ENCODE measurements at places on chromosomes 5 and 9.
A peak's percentile ranks its signal among the peaks of the same experiment; 100 is the strongest.

- DNase-seq: no peak
Observed at GRCh38 chr9:87910821-87911220, 6.9 kb upstream of the SPATA31C1 start.

GRCh38 chr5:92749943-92750342 lies 831.1 kb downstream of the NR2F1-AS1 start:
- DNase-seq: no peak

DNA sequence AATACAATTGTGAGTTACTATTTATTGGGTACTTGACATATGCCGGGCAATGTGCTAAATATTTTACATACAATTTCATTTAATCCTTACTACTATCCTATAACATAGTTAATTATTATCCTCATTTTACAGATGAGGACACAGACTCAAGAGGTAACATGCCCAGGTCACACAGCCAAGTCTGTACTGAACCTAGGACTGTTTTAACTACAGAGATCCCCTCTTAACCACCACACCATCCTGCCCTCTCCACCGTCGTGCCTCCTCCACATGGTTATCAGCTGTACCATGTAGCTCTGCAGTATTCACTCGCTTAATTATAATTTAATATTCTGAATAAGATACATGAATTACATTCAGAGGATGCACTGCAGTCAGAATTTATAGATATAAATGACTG lies 5.3 kb downstream of the RAB14 start:
- DNase-seq: no peak

GRCh38 chr5:143177263-143177983 lies 226.1 kb downstream of the NR3C1 start:
- no peak for DNase-seq

GRCh38 chr9:93574900-93575795 lies 1.2 kb upstream of the PHF2 start:
- no peak for DNase-seq

GRCh38 chr5:129653057-129653375 lies 94.9 kb upstream of the MINAR2 start:
- no peak for DNase-seq

- no peak for DNase-seq
Observed at GRCh38 chr5:122121479-122122465, 7.6 kb upstream of the ZNF474 start.

DNA sequence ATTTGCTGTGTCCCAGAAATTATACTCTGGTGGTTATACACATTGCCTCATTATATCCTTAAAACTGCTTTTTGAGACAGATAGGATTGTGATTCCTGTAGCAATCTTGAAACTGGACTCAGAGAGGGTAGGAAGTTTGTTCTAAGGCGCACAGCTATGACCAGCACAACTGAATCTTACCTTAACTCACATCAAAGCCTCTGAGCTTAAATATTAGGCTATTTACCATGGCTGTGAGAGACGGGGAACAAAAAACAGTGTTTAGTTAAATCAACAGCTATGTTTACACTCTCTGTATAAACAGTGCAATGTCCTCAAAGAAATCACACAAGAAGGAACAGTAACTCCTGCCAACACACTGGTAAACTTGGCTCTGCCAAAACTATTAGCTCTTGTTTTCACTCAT lies 50.9 kb upstream of the TUT7 start:
- DNase-seq: no peak

GRCh38 chr9:2414465-2414864 lies 207.1 kb upstream of the VLDLR start:
- no peak for DNase-seq

- no peak for DNase-seq
Observed at GRCh38 chr5:67222243-67223025, 25.8 kb upstream of the CD180 start.

DNA sequence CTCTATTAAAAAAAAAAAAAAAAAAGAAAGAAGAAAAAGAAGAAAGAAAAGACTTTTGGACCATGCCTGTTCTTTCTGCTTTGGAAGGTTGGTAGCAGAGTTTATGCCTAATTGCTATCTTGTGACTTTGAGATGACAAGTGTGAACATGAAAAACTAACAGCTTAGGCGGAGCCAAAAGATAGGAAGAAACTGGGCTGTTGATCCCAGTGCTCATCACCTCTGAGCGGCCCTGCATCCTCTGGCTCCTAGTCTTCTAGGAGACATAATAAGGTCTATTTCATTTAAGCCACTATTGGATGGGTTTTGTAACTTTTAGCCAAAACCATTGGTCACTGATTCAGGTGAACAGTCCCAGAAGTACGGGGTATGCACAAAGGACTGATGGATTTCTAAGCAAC lies 34.4 kb upstream of the ATP6V1G1 start:
- no peak for DNase-seq

GRCh38 chr9:136502940-136503550 lies 20.2 kb upstream of the SEC16A start:
- no peak for DNase-seq

GRCh38 chr9:124495126-124496074 lies 11.8 kb downstream of the NR5A1 start:
- DNase-seq: no peak

DNA sequence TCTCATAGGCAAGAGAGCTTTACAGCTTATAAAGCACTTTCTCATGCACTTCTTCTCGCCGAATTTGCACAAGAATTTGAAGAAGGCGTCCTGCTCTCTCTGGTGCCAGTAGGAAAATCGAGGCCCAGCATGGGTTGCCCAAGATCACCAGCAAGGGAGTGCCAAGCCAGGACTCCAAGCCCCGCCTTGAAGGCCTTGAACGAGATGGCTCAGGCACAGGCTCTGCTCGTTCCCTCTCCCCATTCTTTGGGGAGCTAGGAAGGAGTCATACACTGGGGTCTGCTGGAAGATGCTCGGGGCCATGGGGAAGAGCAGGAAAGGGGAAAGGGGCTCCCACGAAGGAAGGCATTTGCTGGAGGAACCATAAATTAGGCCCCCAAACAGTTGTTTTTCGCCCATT lies 46.7 kb downstream of the PAX5 start:
- no peak for DNase-seq

- no peak for DNase-seq
Observed at GRCh38 chr9:136499935-136500910, 17.4 kb upstream of the SEC16A start.

DNA sequence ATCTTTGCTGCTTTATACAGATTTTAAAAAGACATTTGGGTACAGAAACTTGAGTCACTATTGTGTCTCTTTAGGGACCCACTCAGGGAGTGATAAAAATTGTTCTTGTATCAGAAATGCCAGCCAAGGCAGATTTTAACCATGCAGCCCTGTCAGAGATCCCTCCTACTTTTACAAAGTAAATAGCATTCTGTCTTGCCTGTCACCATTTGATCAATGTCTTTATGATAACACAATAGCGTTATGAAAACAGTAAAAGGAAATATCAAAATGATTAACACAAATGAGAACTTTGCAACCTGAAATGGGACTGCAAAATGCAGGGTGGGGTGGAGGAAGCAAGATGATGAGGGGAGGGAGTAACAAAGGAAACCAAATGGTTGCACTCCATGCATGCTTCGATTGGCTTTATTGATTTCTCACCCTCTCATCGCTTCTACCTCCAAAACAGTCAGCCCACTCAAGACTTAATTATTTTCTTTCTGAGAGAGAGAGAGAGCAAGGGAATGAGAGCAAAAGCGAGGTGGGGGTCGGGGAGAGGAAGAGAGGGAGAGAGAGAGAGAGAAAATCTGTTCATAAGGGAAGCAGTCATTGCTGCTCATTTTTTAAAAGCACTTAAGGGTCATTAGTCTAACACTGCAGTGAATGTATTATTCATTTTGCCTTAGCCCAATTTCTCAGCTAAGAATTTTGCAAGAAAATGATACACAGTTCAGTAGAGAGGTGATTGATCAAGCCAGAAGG lies 576.5 kb downstream of the CSNK1G3 start:
- DNase-seq: no peak

DNA sequence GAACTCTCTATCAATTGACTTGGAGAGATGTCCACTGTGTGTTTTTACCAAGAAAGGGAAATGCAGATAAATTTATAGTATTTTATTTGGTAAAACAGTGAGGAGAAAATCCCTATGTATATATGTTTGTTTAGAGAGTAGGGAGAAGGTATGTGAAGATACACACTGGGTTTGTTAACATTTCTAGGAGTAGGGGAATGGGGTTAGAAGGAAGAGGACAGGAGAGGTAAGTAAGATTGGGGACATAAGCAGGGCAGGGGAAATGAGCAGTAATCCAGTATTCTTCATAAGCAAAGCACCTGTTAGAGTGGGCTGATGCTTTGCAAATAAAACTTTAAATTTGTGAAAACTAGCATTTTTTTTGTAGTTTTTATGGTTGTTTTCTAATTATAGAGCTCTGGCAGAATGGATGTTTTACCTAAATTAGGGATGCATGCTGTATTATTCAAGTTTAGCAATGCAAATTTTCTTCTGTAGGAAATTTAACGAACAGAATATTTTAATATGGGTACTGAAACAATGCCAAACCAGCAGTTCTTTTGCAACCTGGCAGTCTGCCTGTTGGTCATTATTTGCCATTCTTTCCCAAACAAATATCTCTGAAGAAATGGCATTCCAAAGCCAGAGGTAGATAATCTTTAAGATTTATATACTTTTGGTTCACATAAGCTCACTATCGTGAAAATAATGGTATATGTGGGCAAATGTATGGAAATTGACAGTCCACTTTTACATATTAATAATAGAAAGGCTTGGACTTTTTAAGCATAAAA lies 19.4 kb upstream of the DCP2 start:
- DNase-seq: no peak

DNA sequence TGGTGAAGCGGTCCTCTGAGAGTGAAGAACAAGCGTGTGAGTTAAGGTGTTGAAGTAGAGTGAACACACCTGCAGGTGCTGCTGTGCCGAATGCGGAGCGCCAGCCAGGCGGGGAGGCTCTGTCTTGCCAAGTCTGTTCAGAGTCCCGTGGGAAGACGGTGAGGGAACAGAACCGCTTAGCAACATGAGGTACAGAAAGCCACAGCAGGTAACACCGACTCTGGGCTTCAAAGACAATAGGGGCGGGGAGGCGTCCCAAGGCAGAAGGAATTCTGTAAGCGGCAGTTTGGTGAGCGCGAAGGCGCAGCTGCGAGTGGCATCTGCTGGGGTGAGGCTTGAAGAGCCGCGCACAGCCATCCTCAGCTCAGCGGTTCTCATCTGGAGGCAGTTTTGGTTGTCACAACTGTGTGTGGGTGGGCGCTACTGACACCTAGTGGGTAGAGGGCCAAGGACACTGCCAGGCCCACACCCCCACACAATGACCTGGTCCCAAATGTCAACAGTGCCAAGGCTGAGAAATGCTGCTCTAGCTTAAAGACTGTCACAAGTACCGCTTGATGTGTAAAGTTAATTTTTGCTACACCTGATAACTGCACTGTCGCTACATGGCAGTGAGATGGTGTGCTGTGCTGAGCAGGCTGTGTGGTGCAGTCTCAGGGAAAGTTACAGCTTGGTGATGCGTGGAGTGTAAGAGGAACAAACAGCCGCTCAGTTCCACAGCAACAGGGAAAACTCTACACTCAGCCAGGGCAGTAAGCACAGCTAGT lies 67.4 kb upstream of the TBC1D9B start:
- DNase-seq: peak; percentile 58

DNA sequence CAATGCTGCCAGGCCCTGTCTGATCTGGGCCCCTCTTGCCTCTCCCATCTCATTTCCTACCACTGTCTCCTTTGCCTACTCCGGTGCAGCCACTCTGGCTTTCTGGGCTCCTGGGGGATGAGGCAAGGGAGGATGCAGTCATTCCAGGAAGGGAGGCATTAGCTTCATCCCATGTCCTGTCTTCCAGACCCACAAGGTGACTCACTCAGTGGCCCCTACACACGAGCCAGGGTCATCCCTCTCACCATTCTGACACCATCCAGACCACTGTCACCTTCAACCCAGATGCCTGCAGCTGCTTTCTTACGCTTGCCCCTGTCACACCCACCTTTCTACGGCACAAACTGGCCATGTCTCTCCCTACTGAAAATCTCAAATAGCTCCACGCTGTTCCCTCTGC lies 19.1 kb downstream of the ACSL6 start:
- DNase-seq: no peak

DNA sequence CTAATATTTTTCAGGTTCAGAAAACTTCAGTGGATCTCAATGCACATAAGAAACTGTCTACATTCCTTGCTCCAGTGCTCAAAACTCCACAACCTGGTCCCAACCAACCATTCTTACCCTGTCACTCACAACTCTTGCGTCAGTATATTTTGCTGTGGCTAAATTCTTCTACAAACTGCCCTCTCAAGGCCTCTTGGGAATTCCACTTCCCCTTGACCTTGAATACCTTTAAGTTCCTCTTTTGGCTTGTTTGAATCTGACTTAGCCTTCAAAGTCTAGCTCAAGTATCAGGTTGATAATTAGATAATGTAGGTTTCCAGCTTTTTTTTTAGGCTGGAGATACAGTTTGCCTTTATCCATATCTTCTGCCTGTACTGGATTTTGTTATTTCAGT lies 128.3 kb downstream of the SLF1 start:
- DNase-seq: no peak

DNA sequence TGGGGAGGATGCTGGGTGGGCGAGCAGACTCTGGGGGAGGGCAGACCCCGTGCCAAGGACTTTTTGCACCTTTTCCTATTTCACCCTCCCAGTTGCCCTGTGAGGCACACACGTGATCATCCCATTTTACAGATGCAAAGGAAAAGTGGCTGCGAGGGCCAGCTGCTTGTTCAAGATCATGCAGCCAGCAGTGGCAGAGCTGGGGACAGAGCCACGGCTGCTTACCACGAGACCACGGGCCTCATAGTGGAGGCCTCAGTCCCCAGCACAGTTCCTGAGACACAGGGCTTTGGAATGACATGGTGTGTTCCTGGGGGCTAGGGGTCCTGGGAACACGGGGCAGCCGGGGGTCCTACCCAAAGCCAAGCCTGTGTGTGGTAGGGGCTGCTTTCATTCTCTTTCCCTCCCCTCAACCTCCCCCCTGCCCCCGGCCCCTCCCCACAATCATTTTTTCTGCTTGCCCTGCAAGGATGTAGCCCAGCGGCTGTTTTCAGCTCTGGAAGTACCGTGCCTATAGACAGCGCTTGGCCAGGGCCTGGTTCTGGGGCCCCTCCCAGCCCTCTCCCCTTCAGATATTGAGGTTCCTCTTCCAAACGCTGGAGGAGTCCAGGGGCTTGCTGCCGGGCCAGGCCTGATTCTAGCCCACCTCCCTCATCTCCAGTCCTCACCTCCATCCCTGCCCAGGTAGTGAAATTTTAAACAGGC lies 58.5 kb upstream of the IER5L start:
- no peak for DNase-seq

GRCh38 chr5:174376726-174377373 lies 331.3 kb downstream of the NSG2 start:
- DNase-seq: no peak

GRCh38 chr9:31574006-31574765 lies 810.3 kb upstream of the ACO1 start:
- DNase-seq: no peak

- DNase-seq: no peak
Observed at GRCh38 chr5:150167908-150168307, 1.3 kb downstream of the CDX1 start.

- DNase-seq: no peak
Observed at GRCh38 chr5:173180331-173180730, 36.0 kb downstream of the BNIP1 start.

Measured in activated B cell treated with CpG ODN at 0.5 μM for 24 hours (primary cell).